Activated CD4-positive, alpha-beta T cell treated with anti-CD3 and anti-CD28 coated beads for 24 hours (primary cell): ENCODE measurements at places on chromosomes 2 and 18.

DNA sequence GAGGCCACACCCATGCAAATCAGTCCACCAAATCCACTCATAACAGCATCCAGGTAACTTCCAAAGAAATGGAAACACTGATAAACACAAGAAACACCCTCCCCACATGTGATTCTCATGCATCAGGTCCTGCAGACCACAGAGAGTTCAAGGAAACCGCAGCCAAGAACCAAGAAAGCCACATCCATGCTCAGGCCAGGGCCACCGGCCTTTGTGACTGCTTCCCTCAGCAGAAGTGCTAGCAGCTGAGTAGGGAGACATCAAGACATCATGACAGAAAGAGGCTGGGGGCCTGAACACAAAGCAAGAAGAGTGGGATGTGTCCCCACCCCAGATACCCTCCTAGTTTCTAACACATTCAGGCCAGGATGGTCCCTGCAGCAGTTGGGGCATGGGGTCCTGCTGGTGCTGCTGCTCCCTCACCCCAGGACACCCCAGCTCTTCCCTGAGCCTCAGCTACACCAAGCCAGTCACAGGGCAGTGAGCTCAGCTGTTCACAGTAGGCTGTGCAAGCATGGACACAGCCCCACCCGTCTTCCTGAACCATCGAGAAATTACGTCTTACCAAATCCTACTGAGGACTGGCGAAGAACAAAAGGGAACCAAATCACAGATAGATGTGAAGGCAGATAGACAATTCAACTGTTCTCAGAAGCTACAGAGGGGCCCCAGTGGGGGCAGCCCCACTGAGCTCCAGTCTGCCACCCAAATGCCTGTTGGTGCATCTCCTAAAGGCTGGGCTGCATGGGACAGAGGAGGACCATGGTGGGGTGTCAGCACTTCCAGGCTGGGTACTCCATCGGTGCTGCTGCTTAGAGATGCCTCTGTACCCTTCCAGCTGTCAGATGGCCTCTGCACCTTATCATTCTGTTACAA lies 60.9 kb downstream of the HDAC4 start:
- no peak for DNase-seq

GRCh38 chr2:41932241-41933045 lies 115.4 kb upstream of the PKDCC start:
- no peak for DNase-seq

DNA sequence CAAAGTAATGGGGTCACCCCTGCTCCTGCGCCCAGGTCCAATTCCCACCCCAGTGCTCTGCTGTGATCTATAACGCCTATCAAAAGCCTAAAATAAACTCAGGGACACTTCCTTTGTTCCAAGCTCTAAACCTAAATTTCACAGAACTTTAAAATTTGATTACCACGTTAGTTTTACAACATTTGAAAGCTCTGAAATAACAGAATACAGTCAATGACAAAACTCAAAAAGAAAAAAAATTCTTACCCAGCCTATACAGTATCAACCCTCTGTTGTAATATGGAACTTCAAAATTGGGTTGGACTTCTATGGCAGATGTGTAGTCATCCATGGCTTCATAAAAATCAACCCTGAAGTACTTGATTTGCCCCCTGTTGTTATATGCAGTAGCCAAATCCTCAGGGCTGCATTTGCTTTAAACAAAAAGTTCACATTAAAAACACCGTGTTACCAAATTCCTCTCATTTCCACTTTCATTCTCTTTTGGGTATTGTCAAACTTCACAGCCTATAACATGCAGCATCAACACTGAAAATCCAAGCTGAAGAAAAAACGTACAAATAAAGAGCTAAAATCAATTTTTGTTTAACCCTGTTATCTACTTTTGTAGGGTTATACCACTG lies 4.0 kb downstream of the TTC32 start:
- no peak for DNase-seq

- no peak for DNase-seq
Observed at GRCh38 chr2:172373766-172374165, 53.6 kb upstream of the ITGA6 start.

GRCh38 chr2:240280621-240281020 lies 140.2 kb upstream of the OTOS start:
- no peak for DNase-seq

DNA sequence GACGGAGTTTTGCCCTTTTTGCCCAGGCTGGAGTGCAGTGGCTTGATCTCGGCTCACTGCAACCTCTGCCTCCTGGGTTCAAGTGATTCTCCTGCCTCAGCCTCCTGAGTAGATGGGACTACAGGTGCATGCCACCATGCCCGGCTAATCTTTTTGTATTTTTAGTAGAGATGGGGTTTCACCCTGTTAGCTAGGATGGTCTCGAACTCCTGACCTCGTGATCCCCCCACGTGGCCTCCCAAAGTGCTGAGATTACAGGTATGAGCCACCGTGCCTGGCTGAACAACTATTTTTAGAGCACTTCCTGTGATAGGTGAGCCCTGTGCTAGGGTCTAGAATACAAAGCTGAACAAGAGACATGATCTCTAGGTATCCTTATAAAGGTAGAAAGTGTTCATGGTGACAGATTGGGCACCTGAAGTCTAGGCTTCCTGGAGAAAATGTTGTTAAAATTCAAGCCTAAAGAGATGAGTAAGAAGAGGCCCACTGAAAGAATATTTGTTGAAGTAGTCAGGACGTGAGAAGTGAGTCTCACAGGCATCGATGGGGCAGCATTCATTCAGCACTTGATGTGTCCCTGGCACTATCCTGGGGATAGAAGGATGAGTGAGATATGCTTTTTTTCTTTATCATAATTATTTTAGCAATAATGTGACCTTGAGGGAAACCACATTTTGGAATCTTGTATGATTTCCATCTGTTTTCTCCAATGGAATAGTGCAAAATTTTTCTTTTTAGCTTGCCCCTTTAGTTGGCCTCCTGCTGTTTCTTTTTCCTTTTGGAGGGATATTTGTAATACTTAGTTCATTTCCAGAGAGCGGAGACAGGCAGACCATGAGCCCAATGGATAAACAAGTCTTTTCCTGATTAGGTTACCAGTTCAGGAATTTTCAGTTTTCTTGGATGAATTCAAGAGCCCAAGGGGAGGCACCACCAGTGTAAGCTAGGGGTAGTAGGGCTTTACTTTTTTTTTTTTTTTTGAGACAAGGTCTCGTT lies 5.1 kb downstream of the ZNF236 start:
- no peak for DNase-seq

DNA sequence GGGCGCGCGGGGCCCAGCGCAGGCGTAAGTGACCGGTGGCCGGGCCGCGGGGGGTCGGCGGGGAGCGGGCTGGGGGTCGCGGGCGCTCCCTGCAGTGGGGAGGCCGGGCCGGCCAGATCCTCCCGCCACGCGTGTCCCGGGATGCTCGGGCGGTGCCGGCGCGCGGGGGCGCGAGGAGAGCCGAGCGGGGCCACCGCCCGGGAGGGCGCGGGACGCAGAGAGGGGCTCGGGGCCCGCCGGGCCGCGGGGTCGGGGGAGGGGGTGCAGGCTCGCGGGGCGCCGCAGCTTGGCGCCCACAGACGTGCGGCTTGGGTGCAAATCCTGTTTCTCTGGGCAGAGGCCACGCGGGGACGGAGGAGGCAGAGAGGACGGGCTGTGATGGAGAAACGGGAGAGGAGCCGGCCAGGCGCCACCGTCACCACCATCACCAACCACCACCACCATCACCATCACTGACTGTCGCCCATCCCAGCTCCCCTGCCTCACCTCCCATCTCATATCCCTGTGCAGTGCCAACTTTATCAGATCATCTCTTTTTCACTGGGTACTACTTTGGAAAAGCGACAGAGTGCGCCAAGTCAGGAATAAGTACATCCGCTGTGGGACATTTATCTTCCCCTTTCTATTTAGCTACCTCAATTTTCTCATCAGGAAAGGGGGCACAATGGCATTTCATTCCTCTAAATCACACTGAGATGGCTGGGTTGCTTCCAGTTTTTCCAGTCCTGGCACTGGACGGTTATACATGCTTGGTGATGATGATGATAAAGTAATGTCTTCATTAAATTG lies 97.2 kb upstream of the GPR45 start:
- no peak for DNase-seq

DNA sequence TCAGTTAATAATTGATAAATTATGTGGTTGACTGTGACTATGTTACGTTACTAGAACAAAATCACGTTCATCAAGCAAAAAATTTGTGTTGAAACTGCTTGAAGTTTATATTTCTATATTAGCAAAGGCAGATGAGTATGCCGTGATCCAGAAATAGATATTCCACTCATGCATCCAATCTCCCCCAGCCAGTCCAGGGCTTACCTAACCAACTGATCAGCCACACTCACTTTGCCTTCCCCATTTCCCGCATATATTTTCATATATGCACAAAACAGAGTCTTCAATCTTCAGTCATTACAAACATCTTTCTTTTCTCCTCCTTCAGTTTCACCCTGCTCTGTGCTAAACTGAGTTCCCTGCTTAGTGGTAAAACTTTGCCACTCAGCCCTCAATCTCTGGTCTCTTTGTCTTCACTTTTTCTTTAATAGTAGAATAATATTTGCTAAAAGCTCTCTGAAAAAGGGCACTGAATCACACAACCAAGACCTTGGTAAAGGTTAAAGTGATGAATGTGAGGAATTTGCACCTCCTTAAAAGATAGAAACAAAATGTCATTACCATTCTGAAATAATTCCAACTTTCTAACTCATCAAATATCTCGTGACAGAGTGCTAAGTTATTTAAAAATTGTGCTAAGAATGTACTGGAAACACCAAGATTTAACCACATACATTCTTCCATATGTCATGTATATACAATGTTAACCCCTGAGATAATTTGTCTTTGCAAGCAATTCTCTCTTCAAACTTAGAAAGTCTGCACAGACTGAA lies 893.2 kb upstream of the CRIM1 start:
- DNase-seq: no peak

DNA sequence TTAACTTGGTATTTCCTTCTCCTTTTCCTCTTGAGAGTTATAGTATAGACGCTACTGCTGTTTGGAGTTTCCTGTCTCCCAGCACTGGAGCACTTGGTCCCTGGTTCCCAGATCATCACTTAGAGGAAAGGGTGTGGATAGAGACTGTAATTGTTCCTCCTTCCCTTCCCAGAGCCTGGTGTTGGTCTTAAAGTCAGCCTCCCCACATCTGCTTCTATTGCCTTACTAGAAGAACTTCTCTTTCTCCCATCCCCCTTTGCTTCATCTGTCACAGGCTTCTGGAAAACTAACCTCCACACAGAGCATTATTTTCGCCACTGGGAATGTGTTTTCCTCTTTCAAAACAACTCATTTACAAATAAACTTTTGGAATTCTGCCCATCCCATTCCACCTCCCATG lies 131.0 kb downstream of the CCDC85A start:
- DNase-seq: no peak

- DNase-seq: no peak
Observed at GRCh38 chr18:22489704-22490103, 72.0 kb upstream of the CTAGE1 start.

- no peak for DNase-seq
Observed at GRCh38 chr18:61531182-61531581, 198.0 kb downstream of the CDH20 start.

- DNase-seq: no peak
Observed at GRCh38 chr2:149645391-149645790, 57.8 kb upstream of the MMADHC start.

DNA sequence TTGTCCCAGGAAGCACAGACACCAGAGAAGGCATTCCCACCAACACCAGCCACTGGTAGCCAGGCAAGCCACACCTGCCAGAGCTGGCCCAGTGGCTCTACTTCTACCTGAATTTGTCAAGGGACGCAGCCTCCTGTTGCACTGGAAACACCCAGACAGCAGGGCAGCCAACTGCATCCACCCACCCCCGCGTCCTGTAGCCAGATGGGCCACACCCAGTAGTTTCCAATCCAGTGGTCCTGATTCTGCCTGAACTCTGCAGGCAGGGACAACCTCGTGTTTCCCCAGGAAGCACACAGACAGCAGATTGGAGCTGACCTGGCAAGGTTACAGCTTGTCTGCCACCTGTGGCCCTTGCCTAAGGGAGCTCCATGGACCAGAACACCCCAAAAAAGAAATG lies 18.2 kb downstream of the PFN4 start:
- DNase-seq: no peak

GRCh38 chr2:31286961-31287550 lies 53.1 kb downstream of the EHD3 start:
- DNase-seq: no peak

- no peak for DNase-seq
Observed at GRCh38 chr2:28683100-28683706, 68.4 kb upstream of the PPP1CB start.

DNA sequence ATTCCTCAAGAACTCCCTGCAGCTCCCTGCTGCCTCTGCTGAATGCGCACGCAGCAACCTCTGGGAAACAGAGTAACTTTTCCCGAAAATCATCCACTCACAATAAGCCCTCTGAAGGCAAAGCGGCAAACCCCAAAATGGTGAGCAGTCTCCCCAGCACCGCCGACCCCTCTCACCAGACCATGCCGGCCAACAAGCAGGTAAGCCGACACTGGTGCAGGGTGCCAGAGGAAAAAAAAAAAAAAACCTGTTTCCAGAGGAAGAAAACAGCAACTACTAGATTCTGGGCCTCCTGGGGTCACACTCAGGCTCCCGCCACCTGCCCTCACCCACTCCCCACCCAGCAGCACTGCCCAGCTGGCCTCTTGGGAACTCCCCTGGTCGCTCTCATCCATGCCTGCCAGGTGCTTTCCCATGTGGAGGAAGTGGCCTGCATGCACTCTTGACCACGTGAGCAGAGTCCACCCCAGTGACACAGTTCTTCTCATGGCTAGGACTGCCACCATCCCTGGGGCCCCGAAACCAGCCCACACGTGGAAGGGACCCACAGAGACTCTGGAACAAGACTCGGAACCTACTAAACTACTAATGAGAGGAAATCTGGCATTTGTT lies 36.9 kb downstream of the KCTD18 start:
- DNase-seq: no peak

GRCh38 chr2:219527076-219527394 lies 12.8 kb downstream of the ASIC4 start:
- DNase-seq: no peak

DNA sequence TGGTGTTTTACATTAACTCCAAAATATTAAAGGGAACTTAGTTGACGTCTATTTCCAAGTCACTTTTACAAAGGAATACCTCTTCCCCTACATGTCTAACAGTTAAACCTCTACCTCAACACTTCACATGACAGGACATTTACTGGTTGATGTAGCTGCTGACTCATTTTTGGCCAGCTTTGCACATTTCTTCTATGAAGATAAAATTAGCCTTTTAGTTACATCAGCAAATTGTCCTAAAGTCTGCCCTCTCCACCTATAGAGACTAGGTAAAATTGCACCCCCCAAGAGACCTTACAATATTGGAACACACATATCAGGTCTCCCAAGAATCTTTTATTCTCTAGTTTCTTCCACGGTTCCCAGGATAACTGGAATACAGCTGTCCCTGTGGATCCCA lies 10.1 kb upstream of the CERS6 start:
- no peak for DNase-seq

DNA sequence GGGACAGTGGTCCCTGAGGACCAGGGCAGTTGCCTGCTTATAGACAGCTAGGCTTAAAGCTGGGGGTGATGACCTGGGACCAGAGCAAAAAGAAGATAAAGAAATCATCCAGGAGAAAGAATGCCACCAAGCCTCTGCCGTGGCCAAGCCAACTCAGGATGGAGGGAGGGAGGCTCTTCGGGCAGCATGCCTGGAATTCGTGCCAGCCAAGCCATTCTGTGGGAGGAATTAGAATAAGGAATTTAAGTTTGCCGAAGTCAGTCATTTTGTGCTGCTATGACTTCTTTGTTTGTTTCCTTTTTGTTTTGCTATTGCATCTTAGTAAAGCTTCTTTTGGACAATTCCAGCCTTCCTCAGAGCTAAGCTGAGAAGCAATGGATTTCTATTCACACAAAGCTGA lies 124.1 kb downstream of the EN1 start:
- no peak for DNase-seq
